Iris pigment epithelial cell (primary cell): ENCODE measurements at places on chromosomes 5 and 9.

- DNase-seq, result no peak
Observed at GRCh38 chr5:172524573-172525021, 70.3 kb upstream of the SH3PXD2B start.

GRCh38 chr9:118170032-118170955 is 466.1 kb downstream of the TLR4 start:
- peak; percentile 42 for DNase-seq

DNA sequence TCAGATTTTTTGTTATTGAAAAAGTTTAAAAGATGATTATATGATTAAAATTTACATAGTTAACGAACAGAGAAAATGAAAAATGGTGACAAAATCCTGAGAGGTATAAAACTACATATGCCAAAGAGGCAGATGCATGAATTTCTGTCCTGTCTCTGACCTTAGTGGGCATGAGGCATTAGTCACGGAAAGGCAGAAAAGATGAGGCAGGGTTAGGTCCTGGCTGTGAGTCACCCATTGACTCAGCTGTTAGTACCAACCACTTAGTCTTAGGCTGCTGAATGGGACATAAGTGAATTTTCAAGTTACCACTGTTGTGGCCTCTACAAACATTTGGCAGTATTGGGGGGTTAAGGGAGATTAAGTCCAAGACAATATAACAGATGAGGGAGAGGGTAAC is 33.1 kb downstream of the RASA1 start:
- DNase-seq, result peak; percentile 96

GRCh38 chr9:92561374-92562330 is 25.9 kb upstream of the ECM2 start:
- DNase-seq, result peak; percentile 72

DNA sequence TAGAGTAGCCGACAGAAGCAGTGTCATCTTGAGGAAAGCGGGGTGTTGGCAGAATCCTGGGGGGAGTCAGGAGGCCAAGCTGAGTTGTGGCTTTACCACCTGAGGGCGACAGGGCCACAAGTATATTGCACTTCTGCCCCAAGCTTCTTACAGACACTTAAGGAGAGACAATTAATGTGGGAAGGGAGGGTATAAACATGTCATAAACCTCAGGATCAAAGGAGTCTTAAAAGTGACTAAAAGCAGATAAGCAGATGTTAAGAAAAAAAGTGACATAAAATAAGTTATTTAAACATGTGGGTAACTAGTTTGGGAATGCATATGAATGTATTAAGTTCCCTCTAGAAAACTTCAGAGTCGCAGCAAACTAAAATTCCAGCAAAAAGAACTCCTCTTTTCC is 63.9 kb downstream of the ERAP1 start:
- no peak for DNase-seq
